ENCODE measurements at places on chromosomes 11 and 22.

- DNase-seq, result no peak
These were observed 23.1 kb downstream of the CD6 start for GRCh38 chr11:60994541-60995080.

DNA sequence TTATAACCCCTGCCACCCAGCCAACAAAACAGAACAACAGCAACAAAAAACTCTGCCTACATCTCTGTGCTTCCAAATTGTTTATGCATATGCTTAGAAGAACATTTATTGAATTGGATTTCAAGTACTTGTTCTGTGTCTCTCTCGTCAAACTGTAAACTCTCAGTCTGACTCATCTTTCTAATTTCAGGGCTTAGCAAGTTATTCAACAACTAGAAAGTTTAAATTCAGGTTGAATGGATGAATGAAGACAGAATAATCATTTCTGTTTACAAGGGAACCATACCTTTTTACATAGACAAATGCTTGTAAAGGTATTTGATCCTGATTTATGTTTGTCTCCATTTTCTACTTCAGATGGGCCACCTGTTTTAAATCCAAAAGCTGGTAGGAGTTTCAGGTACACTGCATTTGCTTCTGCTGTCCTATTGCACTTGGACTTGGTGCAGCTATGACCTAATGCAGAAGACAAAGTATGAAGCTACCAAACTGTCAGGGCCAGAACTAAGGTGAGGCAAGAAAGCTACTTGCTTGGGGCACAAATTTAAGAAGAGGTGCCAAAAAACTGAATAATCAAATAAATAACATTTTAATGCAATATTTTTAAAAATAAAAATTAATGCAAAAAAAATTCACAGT lies 1.6 kb upstream of the FBXO3 start:
- no peak for DNase-seq

GRCh38 chr11:67199751-67200150 lies 66.5 kb upstream of the GRK2 start:
- no peak for DNase-seq

- DNase-seq, result no peak
These were observed 50.5 kb upstream of the SHANK2 start for GRCh38 chr11:71302911-71303310.

- peak; percentile 83 for DNase-seq
These were observed 29.1 kb downstream of the MAP6 start for GRCh38 chr11:75639762-75640181.

- DNase-seq, result no peak
These were observed 50.1 kb upstream of the PHOX2A start for GRCh38 chr11:72293910-72294615.

DNA sequence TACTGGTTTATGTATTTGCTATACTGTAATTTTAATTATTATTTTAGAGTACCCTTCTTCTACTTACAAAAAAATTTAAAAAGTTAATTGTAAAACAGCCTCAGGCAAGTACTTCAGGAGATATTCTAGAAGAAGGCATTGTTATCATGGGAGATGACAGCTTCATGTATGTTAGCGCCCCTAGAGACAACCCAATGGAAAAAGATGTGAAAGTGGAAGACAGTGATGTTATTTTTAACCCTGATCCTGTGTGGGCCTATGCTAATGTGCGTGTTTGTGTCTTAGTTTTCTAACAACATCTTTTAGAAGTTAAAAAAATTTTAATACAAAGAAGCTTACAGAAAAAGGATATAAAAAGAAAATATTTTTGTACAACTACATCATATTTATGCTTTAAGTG lies 205.0 kb downstream of the FAM76B start:
- DNase-seq, result no peak

Data from SJCRH30 (cell line).